ENCODE measurements at places on chromosomes 16 and 17.

DNA sequence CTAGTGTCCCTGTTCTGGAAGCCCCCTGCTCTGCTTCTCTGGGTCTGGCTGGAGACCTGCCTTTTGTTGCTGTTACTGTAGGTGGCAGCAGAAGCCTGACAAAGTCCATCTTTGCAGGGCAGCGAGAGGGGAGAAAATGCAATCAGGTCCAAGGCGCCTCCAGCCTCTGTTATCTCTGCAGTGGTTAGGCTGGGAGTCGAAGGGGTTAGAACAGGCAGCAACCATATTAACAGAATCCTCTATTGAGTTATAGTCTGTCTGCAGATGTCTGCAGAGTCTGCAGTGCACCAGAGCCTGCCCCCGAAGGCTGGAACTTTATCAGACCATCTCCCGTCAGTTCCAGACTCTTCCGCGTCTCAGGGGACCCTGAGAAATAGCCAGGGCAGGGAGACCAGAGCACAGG, 404.9 kb upstream of the EEF2KMT start:
- DNase-seq = no peak

- DNase-seq = no peak
Observed at GRCh38 chr17:71709271-71709890, 411.4 kb upstream of the SOX9 start.

GRCh38 chr17:7095625-7096024, 15.6 kb upstream of the CLEC10A start:
- no peak for DNase-seq

DNA sequence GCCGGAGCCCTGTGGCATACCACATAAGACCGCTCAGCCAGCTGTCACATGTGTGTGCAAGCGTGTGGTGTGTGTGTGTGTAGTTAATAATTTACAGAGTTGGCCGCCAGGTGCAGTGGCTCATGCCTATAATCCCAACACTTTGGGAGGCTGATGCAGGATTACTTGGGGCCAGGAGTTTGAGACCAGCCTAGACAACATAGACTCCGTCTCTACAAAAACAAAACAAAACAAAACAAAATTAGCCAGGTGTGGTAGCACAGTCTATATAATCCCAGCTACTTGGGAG, 20.4 kb downstream of the SOCS1 start:
- no peak for DNase-seq

GRCh38 chr16:2385190-2385836, 43.9 kb upstream of the CCNF start:
- DNase-seq = no peak

Data from stimulated activated naive CD8-positive, alpha-beta T cell treated with anti-CD3 and anti-CD28 coated beads, Interleukin-15, amount 100 ng/mL, for 72 hours (primary cell).